ENCODE measurements at places on chromosomes 3 and 15.

GRCh38 chr15:100001405-100001804 is 268.2 kb upstream of the LYSMD4 start:
- no peak for DNase-seq

DNA sequence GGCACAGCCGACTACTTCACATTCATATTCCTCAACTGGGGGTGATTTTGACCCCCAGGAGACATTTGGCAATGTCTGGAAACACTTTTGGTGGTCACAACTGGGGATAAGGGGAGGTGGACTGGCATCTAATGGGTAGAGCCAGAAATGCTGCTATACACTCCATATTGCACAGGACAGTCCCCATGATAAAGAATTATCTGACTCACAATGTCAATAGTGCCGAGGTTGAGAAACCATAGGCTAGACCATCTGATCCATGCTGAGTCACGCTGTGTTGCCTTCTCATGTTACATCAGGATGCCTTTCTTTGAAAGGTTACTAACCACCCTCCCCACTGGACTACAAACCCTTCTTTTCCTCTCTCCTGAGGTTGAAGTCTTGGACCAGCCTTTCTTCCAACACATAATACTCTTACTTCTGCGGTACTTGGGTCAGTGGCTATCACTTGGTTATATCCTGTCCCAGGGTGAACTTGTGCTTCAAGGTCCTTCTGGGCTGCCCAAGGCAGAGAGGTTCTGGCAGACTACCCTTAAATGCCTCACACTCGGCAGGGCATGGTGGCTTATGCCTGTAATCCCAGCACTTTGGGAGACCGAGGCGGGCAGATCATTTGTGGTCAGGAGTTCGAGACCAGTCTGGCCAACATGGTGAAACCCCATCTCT is 68.8 kb downstream of the CTNNB1 start:
- no peak for DNase-seq

- DNase-seq = no peak
These were observed 13.9 kb downstream of the STAC start for GRCh38 chr3:36394176-36394575.

- DNase-seq = no peak
These were observed 85.2 kb upstream of the OXTR start for GRCh38 chr3:8854656-8855055.

GRCh38 chr3:55692957-55693558 is 206.0 kb upstream of the WNT5A start:
- no peak for DNase-seq

GRCh38 chr3:172402892-172403643 is 45.2 kb downstream of the GHSR start:
- DNase-seq = no peak

- no peak for DNase-seq
These were observed 44.7 kb upstream of the C2CD4B start for GRCh38 chr15:62209821-62210220.

DNA sequence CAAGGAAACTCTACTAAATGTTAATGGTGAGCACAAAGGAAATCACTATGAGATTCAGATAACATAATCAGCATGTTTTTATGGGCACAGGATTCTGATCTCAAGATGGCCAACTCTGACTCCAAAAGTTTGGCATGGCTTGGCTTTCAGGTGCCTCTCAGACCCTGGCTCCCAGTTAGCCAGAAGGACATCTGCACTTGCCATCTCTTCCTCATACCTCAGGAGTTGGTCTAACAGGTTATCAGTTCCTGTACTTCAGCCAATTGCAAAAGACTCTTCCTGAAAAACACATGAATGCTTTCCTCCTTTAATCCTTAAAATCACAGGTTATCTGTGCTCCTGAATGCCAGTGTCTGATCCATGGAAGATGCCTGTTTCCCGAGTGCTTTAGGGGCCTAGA is 25.0 kb downstream of the TMPRSS7 start:
- no peak for DNase-seq

DNA sequence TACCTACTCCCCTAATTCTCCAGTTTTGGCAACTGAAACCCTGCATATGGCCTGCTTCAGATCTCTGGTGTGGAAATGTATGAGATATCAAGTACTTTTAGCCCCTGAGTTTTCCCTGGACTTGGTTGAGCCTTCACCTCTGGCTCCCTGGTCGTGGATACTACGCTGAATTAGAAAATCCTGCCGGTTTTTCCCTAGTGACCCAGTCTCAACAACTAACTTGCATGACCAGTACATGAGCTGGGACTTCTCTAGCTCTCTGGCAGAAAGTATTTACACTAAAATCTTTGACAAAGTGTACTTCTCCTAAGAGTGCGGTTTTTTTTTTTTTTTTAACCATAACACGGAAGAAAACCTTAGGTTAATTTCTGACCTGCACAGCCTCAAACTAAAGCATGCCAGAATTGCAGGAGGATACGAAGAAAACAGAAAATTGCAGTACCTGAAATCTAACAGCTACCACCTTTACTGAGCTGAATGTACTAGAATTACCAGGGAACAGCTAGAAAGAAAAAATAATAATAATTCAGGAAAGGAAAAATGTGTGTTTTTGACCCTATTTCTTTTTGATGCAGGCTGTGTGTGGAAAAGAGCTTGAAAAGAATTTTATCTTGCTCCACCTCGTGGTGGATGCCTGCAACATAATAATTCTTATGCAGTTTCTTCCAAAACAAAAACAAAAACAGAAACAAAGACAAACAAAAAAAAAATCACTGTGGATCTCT is 165.6 kb downstream of the GMNC start:
- no peak for DNase-seq

DNA sequence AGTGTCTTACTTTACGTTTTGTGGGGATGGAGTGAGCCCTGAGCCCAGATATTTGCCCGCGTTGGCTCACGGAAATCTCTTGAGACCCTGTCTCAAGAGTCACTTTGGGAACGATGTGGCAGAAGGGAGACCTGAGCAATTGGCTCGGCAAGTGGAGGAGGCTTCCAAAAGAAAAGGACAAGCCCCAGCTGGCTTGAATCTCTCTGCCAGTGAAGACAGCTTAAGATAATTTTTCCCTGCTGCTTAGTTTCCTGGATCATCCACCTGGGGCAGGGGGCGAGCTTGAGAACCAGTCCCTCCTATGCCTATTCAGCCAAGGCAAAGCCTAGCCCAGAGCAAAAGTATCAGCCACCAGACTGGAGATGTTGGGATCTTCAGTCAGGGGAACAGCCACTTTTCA is 708 bp downstream of the SEC22A start:
- DNase-seq = no peak

- no peak for DNase-seq
These were observed 2.5 kb upstream of the CERS3 start for GRCh38 chr15:100531204-100531603.

DNA sequence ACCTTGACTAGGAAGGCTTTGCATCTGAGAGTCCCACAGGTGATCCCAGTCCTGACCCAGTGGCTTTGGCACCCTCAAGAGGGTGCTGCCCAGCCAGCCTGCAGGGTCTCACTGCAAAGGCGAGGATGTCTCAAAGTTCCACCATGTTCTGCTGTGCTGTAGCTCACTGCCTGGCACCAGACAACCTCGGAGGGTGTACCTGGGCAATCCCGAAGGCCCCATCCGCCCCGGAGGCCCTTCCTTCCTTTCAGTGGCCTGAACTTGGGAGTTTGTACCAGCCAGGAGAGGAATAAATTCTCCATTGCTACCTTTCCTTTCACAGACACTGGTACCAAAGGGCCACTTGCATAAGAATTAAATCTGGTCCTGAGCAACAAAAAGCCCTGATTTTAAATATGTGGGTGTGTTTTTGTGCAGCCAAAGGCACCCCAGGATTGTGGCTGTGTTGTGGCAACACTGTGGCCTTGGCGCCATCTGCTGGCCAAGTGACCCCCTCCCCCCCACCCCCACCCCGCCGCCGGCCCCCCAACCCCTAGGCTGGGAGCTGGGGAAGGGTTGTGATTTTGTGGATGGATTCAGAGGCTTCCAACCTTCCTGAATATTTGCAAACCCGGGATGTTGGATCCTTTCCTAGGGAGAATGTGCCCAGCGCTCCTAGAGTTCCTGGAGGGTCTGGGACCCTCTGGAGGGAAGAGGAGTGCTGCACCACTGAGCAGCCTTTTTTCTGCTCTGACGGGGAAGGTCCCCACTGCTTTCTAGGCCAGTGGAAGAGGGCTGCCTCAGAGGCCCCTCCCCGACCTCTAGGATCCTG is 9.7 kb upstream of the PTPN23 start:
- no peak for DNase-seq

DNA sequence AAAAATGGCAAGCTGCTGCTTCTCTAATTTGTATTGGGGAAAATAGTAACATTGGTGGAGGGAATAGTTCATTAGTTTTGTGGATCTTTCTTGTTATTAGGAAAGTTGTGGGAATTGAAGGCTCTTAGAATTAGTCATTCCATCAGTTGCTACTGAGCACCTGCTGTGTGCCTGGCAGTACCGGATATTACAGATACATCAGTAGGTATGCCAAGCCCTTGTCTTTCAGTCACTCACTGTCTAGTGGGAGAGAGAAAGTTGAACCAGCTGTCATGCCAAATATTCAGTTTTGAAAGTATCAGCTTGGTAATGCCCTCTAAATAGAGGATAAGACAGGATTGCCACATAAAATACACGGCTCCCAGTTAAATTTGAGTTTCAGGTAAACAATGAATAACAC is 32.5 kb downstream of the IGSF10 start:
- DNase-seq = no peak

DNA sequence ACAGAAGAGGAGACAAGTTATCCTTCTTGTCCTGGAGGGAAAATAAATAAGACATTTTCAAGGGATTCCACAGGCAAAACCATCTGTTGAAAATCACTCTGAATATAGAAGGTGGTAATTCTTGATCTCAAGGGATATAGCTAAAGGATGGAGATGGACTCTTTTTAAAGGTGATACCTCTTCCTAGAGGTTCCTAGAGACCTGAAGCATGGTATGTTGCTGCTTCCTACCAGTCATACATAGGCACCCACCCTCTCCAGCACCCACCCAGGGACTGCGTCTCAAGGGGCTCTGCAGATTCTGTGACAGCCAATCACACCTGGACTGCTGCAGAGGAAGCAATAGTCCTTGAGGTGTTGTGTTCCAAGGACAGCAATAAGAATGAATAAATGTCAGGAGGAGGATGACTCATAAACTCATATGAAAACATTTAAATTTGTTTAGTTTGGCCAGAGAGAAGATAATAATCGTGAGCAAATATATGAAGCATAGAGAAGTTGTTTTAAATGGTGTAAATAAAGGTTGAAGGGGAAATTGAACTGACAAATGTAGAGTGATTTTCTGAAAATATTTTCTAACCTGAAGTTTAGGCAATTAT is 741.6 kb upstream of the CBLB start:
- DNase-seq = no peak

DNA sequence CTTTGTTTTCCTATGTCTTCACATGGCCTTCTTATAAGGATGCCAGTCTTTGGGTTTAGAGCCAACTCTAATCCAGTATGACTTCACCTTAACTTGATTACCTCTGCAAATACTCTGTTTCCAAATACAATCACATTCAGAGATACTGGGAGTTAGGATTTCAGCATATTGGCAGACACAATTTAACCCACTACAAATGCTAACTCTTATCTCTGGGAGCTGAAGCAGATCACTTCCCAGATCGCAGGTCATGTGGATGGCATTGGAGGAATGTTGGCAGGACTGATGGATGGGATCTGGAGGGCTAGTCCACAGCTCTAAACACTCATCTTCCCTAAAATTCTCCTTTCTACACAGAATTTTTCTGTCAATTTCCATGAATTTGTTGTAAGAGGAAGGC is 46.2 kb upstream of the ADGRG7 start:
- no peak for DNase-seq

DNA sequence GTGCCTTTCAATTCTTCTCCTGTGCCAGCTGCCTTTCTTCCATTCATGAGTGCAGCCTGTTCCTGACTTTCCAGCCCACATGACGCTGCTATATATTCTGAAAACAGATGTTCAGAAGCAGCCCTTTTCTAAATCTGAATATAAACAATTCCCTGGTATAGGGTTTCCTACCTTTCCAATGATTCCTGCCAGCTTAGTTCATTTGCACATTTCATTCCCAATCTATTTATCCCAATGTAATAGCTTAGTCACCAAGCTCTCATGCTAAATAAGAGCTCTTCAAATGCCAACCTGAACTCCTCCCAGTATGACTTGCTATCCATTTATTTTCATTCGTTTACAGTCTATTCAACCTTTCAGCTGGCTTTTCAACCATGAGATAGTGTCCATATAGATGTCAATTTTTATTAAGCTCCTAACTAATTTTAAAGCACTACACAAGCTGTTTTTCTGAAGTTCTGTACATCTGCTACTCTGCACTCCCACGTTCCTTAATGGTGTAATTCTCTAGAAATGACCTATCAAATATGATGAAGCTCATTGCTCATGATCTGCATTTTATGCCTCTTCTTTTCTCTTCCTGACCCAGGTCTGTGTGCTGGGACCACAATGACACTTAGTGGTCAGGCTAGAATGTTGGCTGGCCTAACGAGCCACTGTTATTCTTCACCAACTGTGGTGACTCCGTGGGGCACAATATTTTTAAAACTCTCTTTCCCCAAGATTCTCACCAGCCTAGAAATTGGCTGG is 605.0 kb upstream of the TBL1XR1 start:
- no peak for DNase-seq

- no peak for DNase-seq
These were observed 126.5 kb upstream of the ROPN1 start for GRCh38 chr3:124118397-124118796.

DNA sequence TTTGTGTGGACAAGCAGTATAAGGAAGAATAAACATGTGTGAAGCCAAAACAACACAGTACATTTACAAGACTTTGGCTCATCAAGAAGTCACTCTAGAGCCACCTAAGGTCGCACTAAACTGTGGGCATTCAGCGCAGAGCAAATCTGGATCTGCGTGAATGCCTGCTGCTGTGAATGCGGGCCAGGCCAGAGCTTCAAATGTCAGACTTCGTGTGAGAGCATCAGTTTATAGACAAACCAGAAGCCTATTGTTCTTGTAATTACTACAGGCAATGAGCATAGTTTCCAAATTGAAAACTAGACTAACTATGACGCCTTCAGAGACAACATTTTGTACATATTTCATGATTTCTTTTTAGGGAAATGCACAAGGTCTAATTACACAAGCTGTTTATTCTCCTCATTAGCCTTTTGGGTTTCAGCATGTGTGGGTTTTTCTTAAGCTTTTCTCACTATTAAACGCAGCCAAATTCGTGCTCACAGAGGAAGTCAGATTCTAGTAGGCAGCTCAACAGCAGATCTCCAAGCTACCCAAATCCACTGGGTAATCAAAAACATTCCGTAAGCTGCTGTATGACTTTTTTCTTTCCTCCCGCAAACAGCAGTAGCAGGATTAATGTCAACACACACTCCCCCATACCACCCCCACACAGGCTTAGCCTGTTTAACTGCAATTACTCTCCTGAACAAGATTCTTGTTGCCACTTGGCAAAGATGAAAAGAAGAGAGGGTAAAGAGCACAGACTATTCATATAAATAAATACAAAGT is 84.5 kb upstream of the SETMAR start:
- no peak for DNase-seq

DNA sequence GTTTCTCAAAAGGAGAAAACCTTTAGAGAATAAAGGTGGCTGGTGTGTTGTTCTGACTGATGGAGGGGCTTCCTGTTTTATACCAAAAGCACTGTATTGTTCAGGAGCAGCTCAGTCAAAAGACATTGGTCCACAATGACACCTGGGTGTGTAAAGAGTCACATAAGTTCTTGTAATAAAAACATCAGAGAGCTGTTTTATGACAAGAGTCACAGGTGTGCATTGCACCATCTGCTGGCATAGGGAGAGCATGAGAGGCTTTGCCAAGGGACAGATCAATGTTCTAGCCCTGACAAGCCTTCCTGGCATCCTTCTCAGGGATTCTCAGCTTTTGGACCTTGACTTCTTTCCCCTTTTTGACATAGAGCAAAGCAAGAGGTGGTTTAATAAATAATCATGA is 20.4 kb downstream of the ARPP21 start:
- no peak for DNase-seq
